ENCODE measurements at places on chromosomes 6 and 20.

- peak; percentile 56 for DNase-seq
Observed at GRCh38 chr6:73452107-73452461, at the start of gene CGAS. Gene CGAS, minus strand, starts transcription at chr6:73452297. Its CDS starts 116 bp downstream, at chr6:73452181.

- DNase-seq: no peak
Observed at GRCh38 chr6:152435816-152436215, 201.3 kb downstream of the SYNE1 start.

GRCh38 chr6:126955621-126956020, 162.8 kb upstream of the RSPO3 start:
- DNase-seq: no peak

DNA sequence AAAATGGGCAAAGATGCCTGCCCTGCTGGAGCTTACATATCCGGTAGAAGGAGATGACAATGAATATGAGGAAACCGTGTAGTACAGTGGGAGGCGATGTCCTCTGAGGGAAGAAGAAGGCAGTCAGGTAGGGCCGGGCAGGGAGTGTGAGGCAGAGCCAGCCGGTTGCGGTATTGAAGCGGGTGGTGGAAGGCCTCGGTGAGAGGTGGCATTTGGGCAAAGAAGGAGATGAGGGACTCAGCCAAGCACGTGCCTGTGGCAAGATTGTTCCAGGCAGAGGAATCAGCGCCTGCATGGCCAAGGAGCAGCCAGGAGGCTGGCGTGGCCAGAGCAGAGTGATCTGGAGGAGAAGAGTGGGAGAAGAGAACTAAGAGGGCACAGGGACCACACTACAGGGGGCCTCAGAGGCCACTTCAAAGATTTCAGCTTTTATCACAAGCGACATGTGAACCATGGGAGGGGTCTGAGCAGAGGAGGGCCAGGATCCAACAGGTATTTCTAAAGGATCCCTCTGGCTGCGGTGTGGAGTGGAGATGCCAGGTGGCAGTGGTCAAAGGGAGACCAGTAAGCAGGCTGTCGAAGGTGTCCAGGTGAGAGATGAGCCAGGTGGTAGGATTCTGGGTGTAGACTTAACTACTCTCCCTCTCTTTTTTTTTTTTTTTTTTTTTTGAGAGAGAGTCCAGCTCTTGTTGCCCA, 13.8 kb downstream of the MDFI start:
- DNase-seq: no peak

DNA sequence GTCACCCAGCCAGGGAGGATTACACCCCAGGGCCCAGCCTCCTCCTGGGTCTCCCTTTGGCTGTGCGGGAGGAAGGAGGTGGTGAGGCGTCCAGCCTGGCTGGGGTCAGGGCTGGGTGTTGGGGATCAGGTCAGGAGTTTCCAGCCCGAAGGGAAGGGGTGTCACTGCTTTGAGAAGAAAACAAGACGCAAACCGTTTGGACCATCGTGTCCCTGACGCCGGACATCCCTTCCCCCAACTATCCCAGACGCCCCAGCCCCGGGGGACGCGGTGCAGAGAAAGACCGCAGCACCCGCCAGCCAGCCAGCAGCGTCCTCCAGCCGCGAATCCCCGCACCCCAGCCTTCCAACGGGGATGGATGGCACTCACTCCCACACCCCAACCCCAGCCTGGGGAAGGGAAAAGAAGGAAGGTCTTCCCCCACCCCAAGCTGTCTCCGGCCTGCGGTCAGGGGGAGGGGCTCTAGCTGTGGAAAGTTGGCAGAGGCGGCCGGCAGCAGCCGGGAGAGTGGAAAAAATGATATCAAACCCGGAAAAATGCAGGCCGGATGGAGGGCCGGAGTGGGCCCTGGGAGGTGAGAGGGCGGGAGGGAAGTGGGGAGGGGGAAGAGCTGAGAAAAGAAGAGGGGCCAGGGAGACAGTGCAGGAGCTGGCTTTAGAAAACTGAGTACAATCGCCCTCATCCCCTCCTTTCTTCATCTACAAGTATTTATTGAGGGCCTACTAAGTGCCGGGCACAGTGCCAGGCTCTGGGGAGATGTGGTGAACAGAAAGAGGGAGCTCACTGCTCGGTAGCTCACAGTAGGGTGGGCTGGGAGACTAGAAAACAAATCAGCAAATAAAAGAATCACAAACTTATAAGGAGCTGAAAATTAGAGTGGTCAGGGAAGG, 10.6 kb downstream of the REM1 start:
- no peak for DNase-seq

GRCh38 chr20:21234324-21234723, 68.8 kb upstream of the XRN2 start:
- no peak for DNase-seq

- DNase-seq: no peak
Observed at GRCh38 chr20:59120919-59121318, 42.7 kb upstream of the ZNF831 start.

DNA sequence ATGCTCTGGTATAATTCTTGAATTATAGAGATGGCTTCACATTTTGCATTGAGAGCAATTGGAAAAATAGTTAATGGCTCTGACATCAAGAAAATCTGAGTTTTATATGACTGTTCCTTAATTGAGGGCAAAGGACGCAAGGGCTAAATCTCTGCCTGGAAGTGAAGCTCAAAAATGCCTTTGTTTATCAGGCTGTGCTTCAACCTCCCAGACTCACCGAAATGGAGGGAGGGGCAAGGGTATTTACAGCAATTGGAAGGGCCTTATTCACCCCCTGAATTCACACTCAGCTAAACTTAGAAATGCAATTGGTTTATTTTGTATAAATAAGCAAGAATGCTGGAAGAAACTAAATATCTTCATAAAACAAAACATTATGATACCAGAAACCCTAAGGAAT, 737.2 kb upstream of the MMS22L start:
- no peak for DNase-seq

- no peak for DNase-seq
Observed at GRCh38 chr6:107618672-107619071, 128.8 kb downstream of the SOBP start.
